Tibial artery (tissue), 4 donors: ENCODE measurements at places on chromosomes 1 and 21.

- H3K27me3 ChIP-seq: no peaks in the 10 kb centered on the region
- H3K4me1 ChIP-seq: no peaks in the 10 kb centered on the region
- DNase-seq: no peak
- no peak overlapping the region for H3K27ac ChIP-seq
- H3K4me3 ChIP-seq: no peak overlapping the region
- no peaks in the 10 kb centered on the region for H3K36me3 ChIP-seq
Observed at GRCh38 chr1:194164755-194165154, 978.3 kb upstream of the B3GALT2 start.

- H3K4me1 ChIP-seq: no peaks in the 10 kb centered on the region
- no peak overlapping the region for H3K4me3 ChIP-seq
- H3K27me3 ChIP-seq: no peaks in the 10 kb centered on the region
Observed at GRCh38 chr1:199010933-199011332, 372.1 kb downstream of the PTPRC start.

DNA sequence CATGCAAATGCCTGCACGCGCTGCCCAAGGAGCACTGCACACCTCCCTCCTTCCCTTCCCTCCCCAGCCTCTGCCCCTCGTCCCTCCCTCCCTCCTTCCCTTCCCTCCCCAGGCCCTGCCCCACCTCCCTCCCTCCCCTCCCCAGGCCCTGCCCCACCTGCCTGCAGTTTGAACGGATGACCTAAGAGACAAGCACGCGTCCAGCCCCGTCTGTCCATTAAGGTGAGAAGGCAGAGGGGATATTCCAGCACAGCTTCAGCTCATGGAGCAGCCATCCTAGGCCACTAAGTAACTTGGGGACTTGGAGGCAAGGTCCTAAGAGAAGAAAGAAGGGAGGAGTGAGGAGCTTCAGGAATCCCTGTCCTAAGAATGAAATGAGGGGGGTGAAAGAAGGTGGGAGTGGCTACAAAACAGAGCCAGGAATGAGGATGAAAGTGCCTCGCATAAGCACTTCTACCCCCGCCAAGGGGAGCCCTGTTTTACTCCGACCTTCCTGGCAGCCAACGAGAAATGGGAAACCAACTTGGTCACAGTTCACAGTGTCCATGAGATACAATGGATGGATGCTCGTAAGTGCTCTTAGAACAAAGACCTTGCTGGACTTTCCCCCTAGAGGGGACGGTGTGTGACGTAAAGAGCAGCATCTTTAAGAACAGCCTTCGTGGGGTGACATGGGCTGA lies 21.3 kb upstream of the EFHD2 start:
- H3K27ac ChIP-seq: no peak overlapping the region
- no peaks in the 10 kb centered on the region for H3K36me3 ChIP-seq

GRCh38 chr1:175131095-175131494 lies 61.5 kb downstream of the KIAA0040 start:
- no peak for DNase-seq
- H3K4me1 ChIP-seq: peaks cover 15% of the 10 kb centered on the region
- H3K36me3 ChIP-seq: no peaks in the 10 kb centered on the region

GRCh38 chr1:17234405-17234804 lies 14.5 kb upstream of the PADI3 start:
- H3K4me3 ChIP-seq: no peak overlapping the region
- H3K36me3 ChIP-seq: no peaks in the 10 kb centered on the region
- no peak for DNase-seq
- H3K4me1 ChIP-seq: peaks cover 6% of the 10 kb centered on the region
- H3K27me3 ChIP-seq: peaks cover 12% of the 10 kb centered on the region

DNA sequence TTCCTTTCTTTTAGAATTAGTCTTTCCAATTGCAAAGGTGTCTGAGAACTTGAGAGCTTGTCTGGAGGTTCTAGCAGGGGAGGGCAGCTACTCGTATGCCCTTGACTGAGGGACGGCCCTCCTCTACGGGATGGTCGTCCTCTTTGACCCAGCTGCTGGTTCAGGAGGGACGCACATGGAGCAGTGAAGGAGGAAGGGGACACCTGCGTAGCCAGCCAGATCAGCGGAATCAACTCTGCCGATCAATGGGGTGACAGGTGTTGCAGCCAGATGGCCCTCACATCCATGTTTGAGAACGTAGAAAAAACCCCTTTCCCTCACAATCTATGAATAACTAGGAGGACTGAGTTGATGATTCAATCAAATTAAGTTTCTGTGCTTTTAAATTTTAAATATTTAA lies 15.7 kb upstream of the A3GALT2 start:
- no peaks in the 10 kb centered on the region for H3K27me3 ChIP-seq
- H3K27ac ChIP-seq: peak overlapping the region; percentile 95
- H3K4me3 ChIP-seq: no peak overlapping the region

- no peak overlapping the region for H3K4me3 ChIP-seq
- peaks cover 11% of the 10 kb centered on the region for H3K4me1 ChIP-seq
- H3K36me3 ChIP-seq: peaks cover 51% of the 10 kb centered on the region
- H3K27me3 ChIP-seq: no peaks in the 10 kb centered on the region
- H3K27ac ChIP-seq: no peak overlapping the region
Observed at GRCh38 chr1:1299686-1300351, 7.9 kb downstream of the ACAP3 start.
